CD8-positive, alpha-beta T cell (primary cell): ENCODE measurements at places on chromosomes 11 and 22.

DNA sequence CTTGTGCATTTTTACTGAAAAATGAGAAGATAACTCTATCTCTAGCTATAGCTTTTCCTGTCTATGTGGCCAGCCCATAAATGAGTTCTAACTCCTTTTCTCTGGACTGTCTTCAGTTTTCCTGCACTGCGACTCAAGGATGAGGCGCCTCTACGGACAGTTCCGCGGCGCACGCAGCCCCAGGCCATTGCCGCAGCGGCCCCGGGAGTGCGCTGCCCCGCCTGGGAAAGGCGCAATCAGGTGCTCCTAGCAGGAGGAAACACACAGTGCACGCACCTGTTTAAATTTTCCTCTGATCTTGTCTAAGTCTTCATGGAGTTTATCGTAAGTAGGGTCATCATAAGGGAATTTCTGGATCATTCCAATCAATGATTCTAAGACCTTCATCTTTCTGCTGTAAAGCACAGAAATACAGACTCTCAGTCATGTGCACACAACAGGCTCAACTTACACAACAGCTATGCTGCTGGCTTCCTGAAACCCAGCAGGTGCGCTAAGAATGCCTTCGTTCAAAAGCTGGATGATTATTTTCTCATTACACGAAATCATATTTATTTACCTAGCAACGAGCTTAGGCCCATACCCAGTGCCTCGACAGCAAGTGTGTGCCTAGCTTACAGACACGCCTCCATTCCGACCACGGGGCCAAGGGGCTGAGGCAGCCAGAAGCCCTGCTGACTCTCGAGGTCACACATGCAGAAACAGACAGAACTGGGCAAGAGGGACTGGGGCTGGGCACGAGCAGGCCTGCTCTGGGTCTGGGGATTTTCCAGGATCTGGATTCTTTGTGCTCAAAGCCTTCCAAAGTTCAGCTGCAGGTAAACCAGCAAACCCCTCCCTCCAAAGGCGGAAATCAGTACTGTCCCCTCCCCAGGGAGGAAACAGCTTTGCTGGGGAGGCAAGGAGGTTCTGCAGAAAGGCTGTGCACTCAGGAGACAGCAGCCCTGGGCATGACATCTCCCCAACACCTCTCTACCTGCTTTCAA is 7.2 kb downstream of the LTO1 start:
- no peak for DNase-seq

DNA sequence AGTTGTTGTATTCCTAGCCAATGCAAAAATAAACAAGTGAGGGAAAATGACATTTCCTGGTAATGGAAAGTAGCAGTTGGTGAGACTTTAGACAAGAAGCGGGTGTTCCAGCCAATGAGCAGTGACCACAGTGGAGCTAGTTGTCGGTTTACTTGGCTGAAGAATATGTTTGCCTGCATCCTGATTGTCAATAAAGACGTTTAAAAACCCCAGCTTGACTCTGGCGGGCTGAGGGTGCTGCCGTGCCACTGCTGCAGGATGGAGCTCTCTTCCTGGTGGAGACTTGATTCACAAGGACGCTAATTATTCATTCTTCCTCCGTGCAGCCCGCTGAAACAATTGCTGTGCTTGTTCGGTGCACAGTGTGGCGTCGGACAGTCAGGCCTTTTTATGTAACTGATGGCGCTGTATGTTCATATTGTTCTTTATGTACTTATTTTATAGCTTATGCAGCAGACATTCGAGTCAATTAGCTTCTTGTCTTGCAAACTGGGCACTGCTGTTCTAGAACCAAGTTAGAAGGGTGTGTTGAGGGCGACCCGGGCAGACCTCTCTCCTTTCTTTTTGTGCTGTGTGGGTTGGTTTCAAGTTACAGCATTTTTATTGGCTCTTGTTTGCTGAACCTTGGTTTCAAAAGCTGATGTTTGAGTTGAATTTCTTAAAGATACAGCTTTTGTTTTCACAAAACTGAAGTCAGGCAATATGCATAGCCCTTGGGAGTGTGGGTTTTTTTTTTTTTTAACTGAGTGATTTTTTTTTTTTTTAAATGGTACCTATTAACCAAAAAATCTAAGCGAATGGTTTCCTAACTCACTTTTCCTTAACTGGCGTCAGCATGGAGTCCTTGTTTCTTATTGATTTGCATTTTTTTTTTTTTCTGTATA is 153.9 kb downstream of the TEAD1 start:
- DNase-seq: no peak

DNA sequence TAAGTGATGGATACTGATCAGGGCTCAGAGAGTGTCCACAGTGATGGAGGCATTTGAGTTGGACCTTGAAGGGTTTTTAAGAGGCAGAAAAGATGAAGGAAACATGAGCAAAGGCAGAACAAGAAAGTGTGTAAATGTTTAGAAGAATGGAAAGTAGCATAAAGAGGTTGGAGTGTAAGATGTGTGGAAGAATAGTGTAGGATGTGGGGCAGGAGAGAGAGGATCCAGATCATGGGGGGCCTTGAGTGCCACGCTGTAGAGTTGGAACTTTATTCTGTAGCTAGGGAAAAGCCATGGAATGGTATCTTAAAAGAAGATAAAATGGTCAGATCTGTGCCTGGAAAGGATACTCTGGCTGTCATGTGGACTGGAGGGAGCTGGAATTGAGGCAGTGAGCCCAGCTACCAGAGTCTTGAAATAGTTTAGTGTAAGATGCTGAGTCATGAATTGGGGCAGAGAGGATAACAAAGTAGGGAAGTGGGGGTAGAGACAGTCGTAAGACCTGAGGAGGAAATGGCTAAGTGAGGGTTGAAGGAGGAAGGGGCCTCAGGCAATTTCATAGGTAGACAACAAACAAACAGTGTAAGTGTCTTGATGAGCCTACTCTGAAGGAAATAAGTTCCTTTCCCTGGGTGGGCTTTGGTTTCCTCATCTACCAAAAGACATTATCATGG is 6.7 kb downstream of the KCNE3 start:
- DNase-seq: no peak

DNA sequence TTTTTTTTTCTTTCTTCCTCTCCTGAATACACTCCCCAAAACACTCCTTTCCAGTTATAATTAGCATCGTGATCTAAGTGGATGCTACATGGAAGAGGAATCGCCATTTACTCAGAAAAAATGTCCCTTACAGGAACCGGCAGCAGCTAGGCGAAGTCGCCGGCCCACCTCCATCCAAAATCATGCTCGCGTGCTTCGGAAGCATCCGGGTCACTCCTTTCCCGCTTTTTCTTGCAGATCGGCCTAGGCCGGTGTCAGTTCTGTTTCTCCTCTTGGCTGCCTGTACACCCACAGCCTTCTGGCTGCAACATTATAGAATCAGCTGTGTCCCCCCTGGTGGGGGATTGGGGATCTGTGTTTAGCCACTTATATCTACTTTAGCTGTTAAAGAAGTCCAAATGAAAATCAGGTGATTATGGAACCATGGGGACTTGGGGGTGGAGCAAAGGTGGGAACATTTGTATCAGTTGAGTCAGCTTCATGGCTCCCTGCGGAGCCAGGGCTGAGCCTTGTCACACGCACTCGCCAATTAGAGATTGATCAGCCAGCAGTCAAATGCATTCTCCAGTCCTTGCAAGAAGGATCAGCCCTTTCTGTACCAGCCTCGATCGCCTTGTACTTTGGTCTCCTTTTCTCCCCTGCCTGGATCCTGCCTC is 36.3 kb downstream of the ASRGL1 start:
- DNase-seq: no peak

DNA sequence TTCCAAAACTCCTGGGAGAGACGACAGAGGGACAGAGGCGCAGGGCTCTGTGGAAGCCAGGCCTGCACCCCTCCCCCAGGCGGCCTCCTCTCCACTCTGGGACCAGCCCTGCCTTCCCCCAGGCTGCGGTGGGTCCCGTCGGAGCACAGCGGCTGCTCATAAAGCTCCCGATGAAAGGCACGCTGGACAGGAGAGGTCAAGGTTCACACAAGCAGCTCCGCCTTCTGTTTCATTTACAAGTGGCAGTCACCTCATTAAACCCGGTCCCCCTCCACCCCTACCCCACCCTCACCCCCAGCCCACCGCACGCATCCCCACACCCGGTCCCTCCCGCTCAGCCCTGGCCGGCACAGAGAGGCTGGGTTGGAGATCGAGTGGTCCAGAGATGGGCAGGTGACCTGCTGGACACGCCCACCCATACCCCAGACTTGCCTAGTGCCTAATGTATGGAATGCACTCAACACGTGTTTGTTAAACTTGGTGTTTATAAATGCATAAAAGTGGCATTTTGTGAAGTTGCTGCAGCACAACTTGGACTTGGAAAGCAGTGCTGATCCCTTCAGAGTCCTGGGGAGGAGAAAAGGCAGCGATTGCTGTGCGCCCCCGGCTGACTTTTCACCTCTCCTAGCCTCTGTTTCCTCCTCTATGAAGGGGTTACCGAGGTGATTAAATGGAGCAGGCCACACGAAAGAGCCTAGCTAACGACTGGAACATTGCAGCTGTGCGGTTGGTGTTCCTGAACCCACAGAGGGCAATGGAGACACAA is 26.0 kb downstream of the RPUSD4 start:
- DNase-seq: no peak
